ENCODE measurements at places on chromosomes 3 and 15. TPM values are rescaled to one million over a fixed set of nuclear protein-coding genes. Genes with fewer than 3 reads are reported as not detected.

The MESP2 gene
- not detected for total RNA-seq

The EFHB gene
- 1.6 TPM for total RNA-seq

The SEC62 gene
- 98.7 TPM for total RNA-seq

The CACNA2D2 gene
- total RNA-seq: 28.1 TPM

The CA12 gene
- 0.68 TPM for total RNA-seq

The CTXN2 gene
- total RNA-seq: 0.11 TPM

The GABRA5 gene
- 4.9 TPM for total RNA-seq

The ALPK3 gene
- 17.7 TPM for total RNA-seq

The ETFA gene
- total RNA-seq: 94.2 TPM

The RLBP1 gene
- total RNA-seq: not detected
